ENCODE measurements at places on chromosomes 3 and 15. TPM values are rescaled to one million over a fixed set of nuclear protein-coding genes. Genes with fewer than 3 reads are reported as not detected.
A peak's percentile ranks its signal among the peaks of the same experiment; 100 is the strongest.

- no peak for DNase-seq
Measured at GRCh38 chr3:138433892-138434275, 532 bp upstream of the ESYT3 start.

DNA sequence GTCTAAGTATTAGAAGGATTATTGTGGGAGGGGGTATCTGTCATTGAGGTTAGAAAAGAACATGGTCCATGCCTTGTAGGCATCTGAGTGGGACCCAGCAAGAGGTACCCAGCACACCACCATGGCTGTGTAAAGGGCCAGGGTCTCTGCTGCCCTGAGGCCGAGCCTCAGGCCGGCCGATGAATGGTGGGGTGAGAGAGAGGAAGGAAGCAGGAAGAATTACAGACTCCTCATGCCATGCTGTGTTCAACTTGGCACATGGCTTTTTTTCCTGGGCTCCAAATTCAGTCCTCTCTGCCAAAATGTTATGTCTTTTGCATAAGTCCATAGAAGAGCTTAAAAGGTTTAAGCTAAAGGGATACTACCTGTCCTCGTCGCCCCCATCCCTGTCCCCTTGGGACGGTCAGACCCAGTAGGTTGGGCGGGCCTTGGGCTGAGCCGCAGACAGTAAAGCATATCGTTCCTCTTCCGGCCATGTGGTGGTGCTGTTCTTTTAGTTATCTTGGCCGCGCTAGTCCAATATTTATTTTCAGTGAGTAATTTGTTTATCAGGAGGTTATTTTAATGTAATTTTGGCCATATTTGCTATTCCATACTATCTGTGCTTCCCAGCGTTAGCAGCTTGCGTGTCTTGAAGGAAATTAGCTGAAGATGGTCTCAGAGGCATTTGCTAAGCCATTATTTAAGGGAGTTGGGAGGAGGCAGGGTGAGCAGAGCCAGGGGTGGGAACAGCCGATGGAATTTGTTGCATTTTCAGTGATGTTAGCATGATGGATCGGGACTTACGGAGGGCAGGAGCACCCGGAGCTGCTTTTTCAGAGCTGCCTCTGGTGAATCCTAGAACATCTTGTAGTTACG is 152.4 kb downstream of the AGBL1 start:
- DNase-seq, result peak; percentile 37

GRCh38 chr3:38984110-38984509 is 67.6 kb downstream of the SCN11A start:
- no peak for DNase-seq

GRCh38 chr3:156792945-156793344 is 33.2 kb upstream of the LEKR1 start:
- peak; percentile 42 for DNase-seq

GRCh38 chr3:64732576-64732975 is 44.8 kb upstream of the ADAMTS9 start:
- DNase-seq, result no peak

- no peak for DNase-seq
Measured at GRCh38 chr3:23797491-23797890, 8.3 kb upstream of the UBE2E1 start.

- DNase-seq, result no peak
Measured at GRCh38 chr15:32972686-32973085, 221.8 kb downstream of the FMN1 start.

DNA sequence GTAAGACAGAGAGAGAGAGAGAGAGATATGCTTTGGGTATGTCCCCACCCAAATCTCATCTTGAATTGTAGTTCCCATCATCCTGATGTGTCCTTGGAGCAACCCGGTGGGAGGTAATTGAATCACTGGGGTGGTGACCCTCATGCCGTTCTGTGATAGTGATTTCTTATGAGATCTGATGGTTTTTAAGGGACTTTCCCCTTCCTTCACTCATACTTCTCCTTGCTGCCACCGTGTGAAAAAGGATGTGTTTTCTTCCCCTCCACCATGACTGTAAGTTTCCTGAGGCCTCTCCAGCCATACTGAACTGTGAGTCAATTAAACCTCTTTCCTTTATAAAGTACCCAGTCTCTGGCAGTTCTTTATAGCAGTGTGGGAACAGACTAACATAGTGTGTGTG is 60.3 kb downstream of the EOMES start:
- no peak for DNase-seq

DNA sequence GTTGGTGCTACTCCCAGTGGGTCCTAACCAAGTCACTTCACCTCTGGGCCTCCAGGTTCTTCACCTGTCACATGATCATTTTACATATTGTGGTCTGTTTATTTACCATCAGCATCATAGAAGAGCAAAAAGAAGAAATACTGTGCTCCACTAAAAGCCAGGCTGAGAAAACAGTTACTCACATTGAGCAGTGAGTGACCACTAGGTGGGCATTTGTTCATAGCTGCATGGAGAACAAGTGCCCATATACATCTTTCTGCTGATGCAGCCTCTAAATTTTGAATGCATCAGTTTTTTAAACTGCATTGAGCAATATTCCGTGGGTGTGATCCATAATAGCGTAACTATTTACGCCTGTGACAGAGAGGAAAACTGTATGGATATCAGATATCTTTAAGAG is 76.2 kb downstream of the DCUN1D1 start:
- no peak for DNase-seq

- no peak for DNase-seq
Measured at GRCh38 chr3:130621824-130622223, 104.8 kb downstream of the COL6A6 start.

- DNase-seq, result no peak
Measured at GRCh38 chr15:86911022-86911421, 831.4 kb downstream of the AGBL1 start.

DNA sequence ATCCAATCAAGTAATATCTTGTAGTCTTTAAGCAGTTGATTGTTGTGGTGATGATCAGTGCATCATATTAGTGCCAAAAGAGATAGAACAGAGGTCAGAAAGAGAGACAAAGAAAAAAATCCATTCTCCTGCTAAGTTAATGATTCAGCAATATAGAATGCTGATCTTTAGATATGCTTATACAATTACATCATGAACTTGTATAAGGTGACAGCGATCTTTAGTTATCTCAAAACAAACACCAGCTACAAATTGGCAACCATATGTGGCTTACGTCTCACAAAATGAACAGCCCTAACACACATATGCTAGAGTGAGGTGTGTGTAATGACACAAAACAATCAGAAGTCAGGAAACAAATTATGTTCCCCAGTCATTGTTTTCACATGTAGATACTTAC is 12.5 kb downstream of the LSAMP start:
- no peak for DNase-seq

DNA sequence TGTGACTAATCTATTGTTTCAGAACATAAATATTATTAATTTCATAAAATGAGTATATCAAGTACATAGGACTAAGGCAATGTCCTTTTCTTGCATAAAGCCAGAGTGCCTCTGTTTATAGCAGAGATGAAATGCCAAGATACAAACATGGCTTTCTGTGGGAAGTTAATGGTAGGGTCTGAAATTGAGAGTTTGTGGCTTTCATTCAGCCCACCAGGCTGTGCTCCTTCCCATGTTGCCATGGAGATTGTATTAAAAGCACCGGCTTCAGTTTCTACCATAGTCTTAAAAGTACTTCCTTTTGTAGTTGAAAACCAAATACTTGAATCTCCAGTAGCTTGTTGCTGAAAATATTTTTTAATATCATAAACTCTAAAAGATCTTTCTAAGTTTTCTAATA is 114.0 kb downstream of the LRRC28 start:
- DNase-seq, result no peak

CPNE9 gene
- 0.25 TPM for total RNA-seq

CAV3 gene
- not detected for total RNA-seq

SENP8 gene
- total RNA-seq, result 1.3 TPM

CLDN18 gene
- total RNA-seq, result not detected

Data from activated CD4-positive, alpha-beta T cell treated with anti-CD3 and anti-CD28 coated beads, Interleukin-2, amount 10 ng/mL, durations not matched to agents 7 days and 5 days (primary cell).